ENCODE measurements at places on chromosomes 3 and 15.

- no peak for DNase-seq
Measured at GRCh38 chr15:92324101-92324963, 69.3 kb upstream of the ST8SIA2 start.

DNA sequence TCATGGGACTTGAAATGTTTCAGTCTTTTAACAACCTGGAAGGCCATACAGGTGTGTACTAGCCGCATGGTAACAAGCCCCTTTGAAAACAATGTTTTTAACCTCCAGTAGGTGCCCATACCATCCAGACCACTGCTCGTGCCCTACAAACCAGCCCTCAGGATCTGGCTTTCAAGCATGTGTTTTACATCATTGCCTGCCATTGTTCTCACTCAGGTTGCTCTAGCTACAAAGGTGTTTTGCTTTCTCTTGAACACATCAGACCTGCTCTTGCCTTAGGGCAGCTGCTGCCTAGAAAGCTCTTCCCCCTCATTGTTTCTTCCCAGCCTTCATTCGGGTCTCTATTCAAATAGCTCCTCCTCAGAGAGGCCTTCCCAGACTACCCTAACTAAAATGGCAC is 32.3 kb upstream of the MAP3K13 start:
- no peak for DNase-seq

GRCh38 chr15:40881351-40881750 is 7.3 kb upstream of the RHOV start:
- no peak for DNase-seq

DNA sequence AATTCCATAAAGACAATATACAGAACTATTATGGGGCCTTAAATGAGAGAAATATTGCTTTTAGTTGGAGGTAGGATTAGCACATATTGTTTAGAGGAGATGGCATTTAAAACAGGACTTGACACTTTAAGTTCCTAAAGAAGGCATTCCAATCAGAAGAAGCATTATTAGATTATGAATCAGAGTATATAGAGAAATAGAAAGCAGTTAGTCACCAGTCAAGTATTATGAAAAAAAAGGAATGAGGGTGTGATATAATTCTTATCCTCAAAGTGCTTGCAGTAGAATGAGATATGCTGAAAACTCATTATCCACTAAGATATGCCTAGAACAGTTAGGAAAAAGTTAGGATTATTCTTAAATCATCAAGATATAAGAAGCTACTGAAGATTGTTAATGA is 456.2 kb downstream of the ZNF385D start:
- DNase-seq = peak; percentile 76

DNA sequence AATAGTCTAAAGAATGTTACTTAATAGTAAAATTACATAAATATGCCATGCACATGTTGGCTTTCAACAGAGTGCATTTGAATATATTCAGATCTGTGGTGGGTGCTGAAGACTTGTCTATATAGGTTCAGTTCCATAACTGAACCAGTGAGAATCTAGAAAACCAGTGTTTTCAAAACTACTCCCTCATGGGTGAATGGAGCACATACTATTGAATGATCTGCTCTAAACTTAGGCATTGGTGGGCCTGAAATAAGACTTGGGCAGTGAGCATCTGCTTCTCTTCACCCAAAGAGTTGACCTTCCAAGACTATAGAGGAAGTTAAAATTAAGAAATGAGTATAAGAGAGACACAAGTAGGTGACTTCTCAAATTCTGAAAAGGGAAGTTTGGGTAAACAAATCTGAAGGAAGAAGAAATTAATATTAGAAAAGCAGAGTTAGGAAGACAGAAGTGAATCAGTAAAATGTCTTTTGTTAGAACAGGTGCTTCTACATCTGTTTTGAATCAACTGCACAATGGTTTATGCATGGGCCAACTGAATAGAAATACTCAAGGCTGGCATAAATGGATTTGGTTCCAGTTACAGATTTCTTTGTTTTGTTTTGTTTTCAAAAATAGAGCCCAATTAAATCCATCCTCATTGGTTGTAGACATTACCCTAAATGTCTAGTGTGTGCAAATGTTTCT is 19.3 kb downstream of the ALCAM start:
- DNase-seq = no peak

DNA sequence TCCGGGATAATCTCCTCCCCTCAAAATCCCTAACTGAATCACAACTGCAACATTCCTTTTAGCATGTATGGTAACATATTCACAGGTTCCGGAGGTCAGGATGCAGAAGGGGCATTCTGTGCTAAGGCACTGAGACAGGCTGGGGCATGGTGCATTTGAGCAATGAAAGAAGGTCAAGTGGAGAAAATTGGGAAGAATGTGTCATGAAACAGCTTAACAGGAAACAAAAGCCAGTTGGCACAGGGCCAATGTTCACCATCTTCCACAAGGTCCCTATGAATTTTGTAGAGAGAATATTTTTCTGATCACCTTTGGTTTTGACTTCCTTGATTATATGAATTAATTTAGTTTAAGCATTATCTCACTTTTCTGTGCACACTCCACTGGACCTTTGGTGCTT is 587.7 kb upstream of the NR2F2 start:
- DNase-seq = no peak

GRCh38 chr3:71498543-71498942 is 85.0 kb downstream of the FOXP1 start:
- no peak for DNase-seq

GRCh38 chr3:98367464-98368246 is 14.0 kb downstream of the OR5K4 start:
- DNase-seq = no peak

DNA sequence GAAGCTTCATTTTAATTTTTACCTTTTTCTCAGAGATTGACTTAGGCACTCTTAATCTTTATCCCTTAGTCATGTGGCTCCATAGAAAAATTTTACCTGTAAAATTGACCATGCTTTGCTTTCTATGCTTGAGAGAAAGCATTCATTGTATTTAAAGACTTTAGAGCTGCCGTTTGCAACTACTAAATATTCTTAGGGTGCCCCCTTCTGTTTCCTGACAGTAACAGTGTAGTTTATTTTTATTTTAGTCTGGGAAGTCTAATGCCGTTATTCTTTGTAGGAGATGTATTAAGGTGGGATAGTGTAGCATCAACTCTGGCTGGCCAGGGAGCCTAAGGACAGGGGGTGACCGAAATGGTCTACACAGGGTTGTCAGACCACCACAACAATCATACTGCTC is 84.5 kb upstream of the SYNPR start:
- peak; percentile 38 for DNase-seq

DNA sequence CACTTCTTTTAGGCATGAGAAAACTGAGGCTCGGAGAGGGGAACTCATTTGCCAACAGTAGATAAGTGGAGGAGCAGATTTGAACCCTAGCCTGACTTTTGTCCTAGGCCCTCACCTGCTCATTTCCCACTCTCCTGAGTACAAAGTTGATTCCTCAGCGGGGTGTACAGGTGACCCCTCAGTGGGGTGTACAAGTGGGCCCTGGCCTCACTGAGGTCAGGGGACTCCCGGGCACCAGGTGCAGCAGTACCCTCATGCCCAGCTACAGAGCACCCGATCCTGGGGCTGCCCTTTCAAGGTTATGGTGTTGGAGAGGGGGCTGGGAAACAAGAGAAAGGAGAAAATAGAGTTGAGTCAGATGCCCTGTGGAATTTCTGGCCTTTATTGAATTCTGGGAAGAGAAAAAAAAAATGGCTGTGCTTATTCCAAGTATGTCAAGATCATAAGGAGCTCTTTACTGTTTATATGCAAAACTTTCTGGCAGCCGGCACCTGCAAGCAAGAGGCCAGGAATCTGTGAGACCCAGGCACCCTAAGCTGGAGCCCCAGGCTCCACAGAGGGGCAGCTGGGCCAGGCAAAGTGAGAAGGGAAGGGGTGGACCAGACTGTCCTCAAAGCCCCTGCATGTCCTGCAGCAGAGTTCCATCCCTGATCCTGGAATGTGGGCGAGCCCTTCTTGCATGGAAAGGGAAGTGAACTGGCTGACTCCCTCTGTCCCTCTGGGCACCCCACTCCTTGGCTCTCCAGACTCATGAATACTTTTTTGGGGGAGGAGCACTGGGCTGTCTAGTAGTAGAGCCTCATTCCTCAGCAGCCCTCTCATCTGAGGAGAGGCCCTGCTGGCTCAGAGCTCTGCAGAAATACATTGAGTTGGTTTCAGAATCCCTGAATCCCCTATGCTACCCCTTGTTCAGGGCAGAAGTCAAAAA is 43.1 kb downstream of the AMOTL2 start:
- peak; percentile 91 for DNase-seq

- DNase-seq = no peak
Measured at GRCh38 chr3:104988496-104988895, 378.2 kb upstream of the ALCAM start.

GRCh38 chr3:87792534-87793336 is 266.1 kb downstream of the CGGBP1 start:
- peak; percentile 2 for DNase-seq

DNA sequence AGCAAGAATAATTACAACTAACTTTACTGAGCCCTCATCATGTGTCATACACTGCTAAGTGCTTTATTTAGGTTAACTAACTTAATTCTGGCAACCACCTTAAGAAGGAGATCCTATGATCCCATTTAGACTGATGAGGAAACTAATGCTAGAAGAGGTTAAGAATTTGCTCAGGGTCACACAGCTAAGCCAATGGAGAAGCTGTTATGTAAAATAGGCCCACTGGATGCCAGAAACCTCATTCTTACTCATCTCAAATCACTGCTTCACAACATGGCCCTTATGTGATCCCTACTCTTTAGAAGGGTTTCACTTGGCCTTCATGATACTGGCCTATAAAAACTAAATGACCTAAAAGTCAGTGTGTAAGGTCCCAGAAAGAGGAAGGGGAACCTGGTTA is 41.2 kb downstream of the IMPG2 start:
- DNase-seq = peak; percentile 4

- DNase-seq = no peak
Measured at GRCh38 chr3:81033185-81033584, 728.3 kb downstream of the GBE1 start.

GRCh38 chr3:119042162-119042561 is 7.5 kb upstream of the IGSF11 start:
- no peak for DNase-seq

GRCh38 chr15:38252481-38253350 is at the start of gene SPRED1:
Gene SPRED1 (plus strand): TSS chr15:38252836. CDS start chr15:38253186, 350 bp downstream.
- peak; percentile 68 for DNase-seq

- peak; percentile 93 for DNase-seq
Measured at GRCh38 chr3:29494305-29495036, 213.6 kb downstream of the RBMS3 start.

DNA sequence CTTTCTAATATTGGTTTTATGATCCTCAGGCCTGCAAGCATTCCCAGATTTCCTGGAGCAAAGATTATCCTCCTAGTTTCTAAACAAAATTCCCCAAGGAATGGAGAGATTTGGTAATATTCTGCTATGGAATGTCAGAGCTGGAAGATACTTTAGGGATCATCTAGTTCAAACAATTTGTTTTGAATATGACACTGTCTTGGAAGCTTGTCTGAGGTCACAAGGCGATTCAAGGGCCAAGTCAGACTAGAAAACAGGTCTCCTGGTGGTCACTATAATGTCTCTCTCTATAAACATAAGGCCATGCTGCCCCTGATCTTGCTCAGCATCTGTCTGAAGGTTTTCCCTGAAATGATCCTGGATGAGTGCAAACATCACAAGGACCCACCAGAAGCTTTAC is 143.4 kb upstream of the BCL6 start:
- no peak for DNase-seq

DNA sequence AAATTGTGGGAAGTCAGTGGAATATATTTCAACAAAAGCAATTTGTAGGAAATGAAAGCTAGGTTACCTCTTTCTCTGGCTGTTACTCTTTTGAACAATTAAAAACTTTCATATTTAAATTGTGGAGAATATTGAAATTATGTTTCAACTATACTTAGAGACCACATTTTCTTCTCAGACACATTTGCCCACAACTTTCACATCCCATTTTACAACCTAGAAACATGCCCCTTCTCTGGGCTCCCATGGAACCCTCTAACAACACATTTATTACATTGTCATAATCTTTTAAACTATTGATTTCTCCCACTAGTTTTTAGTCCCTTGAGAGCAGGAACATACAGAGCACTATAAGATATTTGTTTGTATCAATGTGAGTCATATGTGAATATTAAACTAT is 211.7 kb upstream of the TTC14 start:
- no peak for DNase-seq

DNA sequence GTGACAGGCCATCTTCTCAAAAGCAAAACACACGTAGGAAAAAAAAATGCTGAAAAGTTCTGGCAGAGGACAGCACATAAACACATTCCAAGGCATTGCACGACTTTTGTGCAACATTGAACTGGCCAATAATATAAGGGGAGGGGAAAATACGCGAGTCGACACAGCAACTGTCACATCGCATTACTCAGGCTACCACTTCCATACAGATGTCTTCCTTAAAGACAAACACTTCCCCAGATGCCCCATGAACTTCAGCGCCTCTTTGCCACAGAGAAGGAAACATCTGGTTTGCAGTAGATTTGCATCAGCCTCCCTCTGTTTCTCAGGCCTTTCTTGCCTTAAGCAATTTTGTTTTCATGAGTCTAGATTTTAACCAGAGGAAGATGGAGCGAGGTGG is 144.4 kb upstream of the IGF1R start:
- DNase-seq = peak; percentile 96

DNA sequence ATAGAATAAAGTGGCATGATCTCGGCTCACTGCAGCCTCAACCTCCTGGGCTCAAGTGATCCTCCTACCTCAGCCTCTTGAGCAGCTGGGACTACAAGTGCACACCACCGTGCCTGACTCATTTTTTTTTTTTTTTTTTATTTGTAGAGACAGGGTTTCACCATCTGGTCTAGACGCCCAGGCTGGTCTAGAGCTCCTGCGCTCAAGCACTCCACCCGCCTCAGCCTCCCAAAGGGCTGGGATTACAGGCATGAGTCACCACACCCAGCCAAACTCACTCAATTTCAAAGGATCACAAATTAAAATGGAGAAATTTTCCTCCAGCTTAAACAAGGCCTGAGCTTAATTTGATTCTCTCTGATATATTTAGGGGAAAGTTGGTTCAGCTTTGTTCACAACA is 27.3 kb upstream of the NMB start:
- peak; percentile 88 for DNase-seq

GRCh38 chr15:52997123-52997522 is 207.0 kb upstream of the ONECUT1 start:
- no peak for DNase-seq

DNA sequence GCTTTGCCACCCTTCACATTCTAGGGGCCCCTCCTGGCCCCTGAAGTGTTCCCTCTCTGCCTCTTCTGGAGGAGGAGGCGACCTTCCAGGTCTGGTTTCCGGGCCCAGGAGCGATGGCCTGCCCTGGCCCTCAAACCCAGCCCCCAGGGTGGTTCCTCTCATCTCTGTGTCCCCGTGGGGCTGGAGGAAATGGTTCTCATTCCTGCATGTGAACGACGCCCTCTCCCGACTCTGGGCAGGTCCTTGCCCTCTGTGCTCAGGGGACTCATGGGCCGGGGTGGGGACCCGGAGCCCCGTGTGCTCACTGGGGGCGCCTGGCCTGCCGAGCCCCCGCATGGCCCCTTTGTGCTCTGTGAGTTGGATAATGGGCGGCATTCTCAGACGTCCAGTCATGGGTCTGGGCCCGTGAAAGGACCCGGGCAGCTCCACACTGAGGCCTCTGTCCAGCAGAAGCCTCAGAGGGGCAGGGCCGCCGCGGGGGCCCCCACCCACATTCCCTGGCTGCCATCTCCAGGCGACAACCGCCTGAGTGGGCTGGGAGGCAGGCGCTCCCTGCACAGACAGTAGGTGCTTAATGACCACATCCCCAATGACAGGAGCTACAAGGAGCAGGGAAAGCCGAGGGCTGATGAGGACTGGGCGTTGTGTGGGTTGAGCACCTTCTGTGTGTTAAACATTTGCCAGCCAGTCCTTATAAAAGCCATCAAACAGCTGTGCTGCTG is 5.5 kb upstream of the PLXND1 start:
- DNase-seq = peak; percentile 71

GRCh38 chr3:54243056-54243931 is 120.9 kb downstream of the CACNA2D3 start:
- DNase-seq = no peak

All from AG10803 (cell line).